Activated naive CD4-positive, alpha-beta T cell (primary cell): ENCODE measurements at places on chromosomes 1 and 21.

- DNase-seq: no peak
Measured at GRCh38 chr1:197841883-197842553, 60.4 kb upstream of the C1orf53 start.

DNA sequence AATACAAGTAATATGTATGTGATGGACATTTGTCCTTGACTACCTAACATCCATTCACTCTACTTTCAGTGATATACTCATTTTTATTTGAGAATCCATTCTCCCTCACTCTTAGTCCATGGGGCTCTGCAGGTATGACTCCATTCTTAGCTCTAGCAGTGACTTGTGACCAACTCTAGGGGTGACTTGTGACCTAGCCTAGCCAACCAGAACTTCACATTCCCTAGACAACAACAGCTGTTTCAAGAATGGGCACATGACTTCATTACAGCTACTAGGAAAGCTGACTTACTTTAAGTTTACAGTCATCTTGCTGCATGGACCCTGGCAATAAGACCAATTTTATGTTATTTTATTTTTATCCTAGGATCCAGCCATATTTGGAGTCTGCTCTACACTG, 23.6 kb upstream of the DDX59 start:
- DNase-seq: no peak

GRCh38 chr1:219121679-219122078, 52.0 kb upstream of the LYPLAL1 start:
- no peak for DNase-seq

- no peak for DNase-seq
Measured at GRCh38 chr21:17185674-17186073, 327.2 kb upstream of the CXADR start.

- no peak for DNase-seq
Measured at GRCh38 chr1:36068866-36069265, 15.0 kb upstream of the TEKT2 start.

- DNase-seq: no peak
Measured at GRCh38 chr1:116991171-116991845, 10.3 kb upstream of the CD101 start.

DNA sequence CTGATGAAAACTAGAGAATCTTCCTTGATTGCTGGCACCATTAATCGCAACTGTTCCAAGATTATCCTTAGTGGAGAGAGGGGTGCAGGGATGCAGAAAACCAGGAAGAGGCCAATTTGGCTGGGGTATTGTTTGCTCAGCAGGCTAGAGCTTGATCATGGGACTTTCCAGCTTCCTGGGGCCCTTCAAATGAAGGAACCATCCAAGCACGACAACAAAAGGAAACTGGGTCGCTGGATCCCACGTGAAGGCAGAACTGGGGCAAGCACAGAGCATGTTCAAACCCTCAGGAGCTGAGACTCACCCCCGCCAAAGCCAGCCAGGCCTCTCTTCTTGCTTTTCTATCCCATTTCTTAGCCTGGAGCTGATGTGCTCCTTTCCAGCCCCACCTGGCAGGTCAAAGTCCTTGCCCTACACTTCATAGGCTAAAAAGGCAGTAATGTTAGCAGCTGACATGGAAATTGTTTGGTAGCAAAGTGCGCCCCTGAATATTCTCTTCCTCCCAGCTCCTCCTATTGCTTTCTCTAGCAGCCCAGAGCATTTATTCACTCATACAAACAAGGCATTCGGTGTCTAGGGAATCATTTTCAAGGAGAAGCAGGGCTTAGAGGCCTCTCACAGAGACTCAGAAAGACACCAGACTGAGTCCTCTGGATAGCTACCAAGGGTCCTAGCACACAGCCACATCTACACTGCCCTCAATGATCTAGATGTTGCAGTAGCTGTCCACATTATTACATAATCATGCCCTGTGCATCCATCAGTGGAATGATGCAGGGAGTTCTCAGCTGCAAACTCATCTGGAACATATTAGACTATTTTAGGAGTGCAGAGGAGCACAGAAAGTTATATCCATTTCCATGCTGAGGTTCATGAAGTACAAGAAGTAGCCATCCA, 11.5 kb downstream of the KCNA2 start:
- DNase-seq: no peak

- DNase-seq: no peak
Measured at GRCh38 chr1:1092149-1092855, 18.2 kb upstream of the RNF223 start.

DNA sequence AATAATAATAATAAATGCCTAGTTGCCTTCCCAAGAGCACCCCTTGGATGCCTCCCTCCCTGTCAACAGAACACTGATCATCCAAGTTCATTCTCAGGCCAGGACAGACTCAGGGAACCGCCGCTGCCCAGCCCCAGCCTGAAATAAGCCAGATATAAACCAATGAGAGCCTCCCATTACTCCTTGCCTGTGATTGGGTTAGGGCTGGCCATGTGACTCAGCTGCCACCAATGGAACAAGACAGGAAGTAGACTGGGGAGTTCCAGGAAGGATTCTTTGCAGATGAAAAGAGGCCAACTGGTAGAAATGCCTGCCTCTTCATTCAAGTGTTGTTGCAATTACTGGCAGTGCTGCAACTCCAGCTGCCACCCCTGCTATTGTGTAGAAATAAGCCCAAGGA, 146.4 kb upstream of the TIAM1 start:
- no peak for DNase-seq

- DNase-seq: peak; percentile 21
Measured at GRCh38 chr1:160083968-160084770, 2.8 kb downstream of the KCNJ9 start.

DNA sequence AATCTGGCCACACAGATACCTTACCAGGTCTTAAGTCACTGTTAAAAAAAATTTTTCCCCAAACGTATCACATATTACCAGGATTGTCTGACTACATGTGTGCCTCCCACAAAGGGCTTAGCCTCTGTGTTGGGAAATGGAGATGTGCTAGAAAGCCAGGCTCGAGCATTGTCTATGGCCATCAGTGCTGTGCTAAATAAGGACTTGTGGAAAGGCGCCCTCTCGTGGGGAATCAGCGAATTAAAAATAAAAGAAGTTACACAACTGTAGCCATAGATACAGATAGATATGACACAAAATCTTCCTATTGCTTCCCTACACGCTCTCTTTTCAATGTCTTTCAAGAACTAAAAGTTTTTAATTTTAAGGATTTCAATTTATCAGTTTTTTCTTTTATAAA, 47.5 kb upstream of the CRNN start:
- DNase-seq: peak; percentile 24

GRCh38 chr21:27631471-27631870, 664.6 kb upstream of the ADAMTS5 start:
- no peak for DNase-seq

DNA sequence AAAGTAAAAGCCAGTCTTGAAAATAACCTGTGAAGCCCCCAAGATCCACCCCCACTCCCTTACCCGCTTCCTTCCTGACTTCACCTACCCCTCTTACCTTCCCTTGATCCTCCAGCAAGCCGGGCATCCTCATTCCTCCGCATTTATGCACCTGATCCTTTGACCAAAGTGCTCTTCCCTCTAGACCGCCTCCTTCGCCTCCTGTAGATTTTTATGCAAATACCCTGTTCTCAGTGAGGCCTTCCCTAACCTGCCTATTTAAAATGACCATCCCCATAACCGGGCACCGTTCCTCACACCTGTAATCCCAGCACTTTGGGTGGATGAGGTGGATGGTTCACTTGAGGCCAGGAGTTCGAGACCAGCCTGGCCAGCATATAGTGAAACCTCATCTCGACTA, 1.1 kb upstream of the NENF start:
- no peak for DNase-seq

GRCh38 chr1:210369425-210369824, 40.7 kb downstream of the HHAT start:
- DNase-seq: no peak

GRCh38 chr1:119510046-119510445, 3.0 kb downstream of the HSD3B1 start:
- DNase-seq: no peak

DNA sequence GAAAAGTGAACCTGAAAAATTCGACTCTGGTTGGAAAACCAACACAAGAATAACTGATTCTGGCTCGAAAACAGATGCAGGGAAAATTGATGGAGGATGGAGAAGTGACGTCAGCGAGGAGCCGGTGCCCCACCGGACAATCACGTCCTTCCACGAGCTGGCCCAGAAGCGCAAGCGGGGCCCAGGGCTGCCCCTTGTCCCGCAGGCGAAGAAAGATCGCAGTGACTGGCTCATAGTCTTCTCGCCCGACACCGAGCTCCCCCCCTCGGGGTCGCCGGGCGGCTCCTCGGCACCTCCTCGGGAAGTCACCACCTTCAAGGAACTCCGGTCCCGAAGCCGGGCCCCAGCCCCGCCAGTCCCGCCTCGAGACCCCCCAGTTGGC, 1.9 kb downstream of the RUSC1 start:
- DNase-seq: no peak

DNA sequence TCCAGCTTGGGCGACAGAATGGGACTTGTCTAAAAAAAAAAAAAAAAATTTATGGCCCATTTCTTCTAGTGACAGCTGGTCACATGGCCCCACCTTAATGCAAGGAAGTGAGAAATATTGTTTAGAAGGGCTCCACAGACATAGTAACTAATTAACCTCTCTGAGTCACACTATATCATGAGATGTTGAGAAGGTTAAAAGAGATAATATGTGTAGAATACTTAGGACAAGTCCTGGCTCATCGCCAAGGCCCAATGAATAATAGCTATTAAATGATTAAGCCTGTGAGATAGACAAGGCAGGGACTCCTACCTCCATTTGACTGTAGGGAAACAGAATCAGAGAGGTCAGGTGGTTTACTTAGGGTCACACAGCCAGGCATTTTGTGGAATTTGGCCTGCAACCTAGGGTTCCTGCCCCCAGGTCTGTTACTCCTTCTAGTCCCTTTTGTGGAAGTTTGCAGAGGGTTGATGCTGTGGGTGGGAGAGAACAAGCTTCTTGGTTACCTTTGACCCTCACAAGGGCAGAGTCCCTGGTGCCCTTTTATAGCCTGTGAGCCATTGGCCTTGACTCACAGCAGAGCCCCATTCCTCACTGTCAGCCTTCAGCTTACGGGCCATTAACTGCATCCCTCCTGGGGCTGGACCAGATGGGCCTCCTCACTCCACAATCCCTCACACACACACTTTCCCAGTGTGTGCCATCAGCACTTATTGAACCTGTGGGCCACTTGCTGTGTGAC, 48.5 kb downstream of the OPRD1 start:
- no peak for DNase-seq

- no peak for DNase-seq
Measured at GRCh38 chr1:149917571-149918144, at the start of gene SV2A. Gene SV2A, minus strand, starts transcription at chr1:149917844. Its CDS starts 4,004 bp downstream, at chr1:149913840.

DNA sequence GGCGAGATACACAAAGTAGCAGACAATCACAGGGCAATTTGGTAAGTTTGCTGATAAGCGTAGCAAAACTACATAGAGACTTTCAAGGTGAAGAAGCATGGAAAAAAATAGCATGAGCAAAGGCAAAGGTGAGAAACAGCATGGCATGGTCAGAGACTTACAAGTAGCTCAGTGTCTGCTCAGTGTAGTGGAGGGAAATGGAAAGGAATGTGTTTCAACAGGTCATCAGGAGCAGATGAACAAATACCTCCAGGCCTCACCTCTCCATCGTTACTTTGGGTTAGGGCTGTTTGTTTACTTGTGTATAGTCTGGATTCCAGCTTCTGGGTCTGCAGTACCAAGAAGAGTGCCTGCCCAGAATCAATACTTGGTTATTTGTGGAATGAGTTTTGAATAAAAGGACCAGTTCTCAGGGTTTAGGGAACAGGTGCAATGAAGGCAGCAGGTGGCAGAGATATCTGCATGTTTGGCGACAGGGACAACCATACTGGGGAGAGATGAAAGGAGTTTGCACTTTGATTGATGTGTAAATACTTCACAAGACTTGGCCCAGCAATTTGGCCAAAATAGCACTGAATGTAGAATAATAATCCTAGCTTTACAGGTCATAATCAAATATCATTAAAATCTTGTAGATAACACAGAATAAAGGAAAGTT, 97.0 kb upstream of the FGGY start:
- no peak for DNase-seq

DNA sequence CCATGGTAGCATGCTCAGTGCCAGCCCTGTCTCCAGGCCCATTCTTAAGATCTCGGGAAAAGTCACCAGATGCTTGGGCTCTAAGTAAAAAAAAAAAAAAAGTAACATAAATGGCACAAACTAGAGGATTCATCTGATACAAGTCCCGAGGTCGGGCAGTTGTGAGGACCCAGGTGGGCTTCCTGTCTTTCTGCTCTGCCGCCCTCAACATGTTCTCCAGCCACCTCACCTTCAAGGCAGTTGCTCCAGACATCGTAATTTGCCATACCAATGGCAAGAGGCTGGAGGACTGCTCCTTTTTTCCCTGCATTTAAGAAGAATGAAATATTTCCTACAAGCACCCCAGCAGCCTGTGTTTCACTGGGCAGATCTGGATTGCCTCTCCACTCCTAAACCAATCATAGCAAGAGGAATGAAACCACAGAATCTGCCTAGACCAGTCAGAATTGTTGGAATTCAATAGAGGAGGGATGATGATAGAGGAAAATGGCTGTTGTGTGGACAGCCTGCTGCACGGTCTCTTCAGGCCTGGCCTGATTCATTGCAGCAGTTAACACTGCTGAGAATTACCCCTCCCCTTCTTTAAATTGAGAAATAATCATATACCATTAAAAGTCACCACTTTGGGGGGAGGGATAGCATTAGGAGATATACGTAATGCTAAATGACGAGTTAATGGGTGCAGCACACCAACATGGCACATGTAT, 5.4 kb downstream of the HMGN2 start:
- DNase-seq: no peak

DNA sequence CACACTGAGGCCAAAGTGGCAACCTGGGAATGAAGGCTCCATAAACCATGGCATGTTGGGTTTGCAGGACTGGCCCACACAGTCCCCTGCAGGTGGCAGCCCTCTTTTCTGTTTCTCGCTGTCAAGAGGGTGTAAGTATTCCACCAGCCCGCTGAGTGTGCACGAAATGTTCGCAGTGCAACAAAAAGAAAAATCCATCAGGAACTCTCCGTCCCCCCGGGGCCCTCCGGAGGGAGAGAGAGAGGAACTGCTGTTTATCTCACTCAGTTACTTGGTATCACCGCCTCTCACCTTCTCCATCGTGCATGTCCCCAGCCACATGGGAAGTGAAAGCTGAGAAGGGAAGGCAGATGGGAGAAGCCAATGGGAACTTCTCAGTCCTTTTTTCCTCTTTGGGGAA, 38.3 kb downstream of the NCF2 start:
- no peak for DNase-seq

DNA sequence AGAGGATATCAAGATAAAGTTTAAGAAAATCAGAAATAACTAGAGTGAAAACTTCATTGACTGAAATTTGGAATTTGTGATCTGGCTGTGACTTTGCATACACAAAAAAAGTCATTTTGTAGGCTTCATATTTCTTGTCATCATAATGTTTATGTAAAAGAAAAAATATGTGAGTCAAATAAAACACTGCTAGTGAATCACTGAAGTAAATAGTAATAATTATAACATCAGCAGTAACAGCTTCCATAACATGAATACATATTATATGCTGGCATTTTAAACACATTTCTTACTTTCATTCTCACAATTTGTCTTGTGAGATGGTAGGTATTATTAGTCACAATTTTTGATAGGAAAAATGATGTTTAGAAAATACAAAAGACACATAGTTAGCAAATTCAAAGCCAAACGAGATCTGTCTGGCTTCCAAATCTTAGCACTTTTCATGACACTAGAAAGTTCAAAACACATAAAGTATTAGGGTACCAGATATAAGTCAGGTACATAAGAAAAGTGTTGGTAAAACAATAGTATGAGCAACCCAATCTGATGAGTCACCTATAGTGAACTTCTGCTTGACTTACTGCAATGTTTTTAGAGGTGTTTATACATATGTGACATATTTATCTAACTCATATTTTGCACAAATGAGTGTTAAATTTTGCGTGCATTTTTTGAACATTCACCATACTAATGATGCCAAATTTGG, 241.0 kb upstream of the SNX7 start:
- DNase-seq: no peak

GRCh38 chr1:4771721-4772120, 117.3 kb downstream of the AJAP1 start:
- DNase-seq: no peak
